Upper lobe of left lung (tissue), 6 donors: ENCODE measurements at places on chromosomes 5 and 9. TPM values are rescaled to one million over a fixed set of nuclear protein-coding genes. Genes with fewer than 3 reads are reported as not detected.

DNA sequence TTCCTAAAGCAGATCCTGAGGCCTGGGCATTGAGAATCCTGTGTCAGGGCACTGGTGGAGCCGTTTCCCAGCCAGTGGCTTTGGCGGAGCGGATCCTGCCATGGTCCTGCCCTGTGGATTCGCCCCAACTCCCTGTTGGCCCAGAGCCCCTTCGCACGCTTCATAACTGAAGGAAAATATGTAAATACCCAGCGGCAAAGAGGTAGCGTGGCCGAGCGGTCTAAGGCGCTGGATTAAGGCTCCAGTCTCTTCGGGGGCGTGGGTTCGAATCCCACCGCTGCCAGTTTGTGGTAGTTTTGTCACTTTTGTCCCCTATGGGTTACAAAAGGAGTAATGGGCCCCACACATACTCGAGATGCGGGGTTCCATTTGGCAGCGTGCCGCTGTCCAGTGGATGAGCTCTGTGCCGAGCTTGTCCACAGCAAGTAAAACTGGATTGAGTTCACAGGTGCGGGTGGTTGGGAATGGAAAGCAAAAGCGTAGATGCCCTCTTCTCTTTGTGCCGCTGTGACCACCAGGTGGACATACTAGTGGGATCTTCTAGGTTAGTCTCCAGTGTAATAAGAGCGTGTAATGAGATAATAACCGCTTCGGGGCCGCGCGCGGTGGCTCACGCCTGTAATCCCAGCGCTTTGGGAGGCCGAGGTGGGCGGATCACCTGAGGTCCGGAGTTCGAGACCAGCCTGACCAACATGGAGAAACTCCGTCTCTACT, 17.3 kb downstream of the TRIM7 start:
- peak; percentile 56 for DNase-seq

DNA sequence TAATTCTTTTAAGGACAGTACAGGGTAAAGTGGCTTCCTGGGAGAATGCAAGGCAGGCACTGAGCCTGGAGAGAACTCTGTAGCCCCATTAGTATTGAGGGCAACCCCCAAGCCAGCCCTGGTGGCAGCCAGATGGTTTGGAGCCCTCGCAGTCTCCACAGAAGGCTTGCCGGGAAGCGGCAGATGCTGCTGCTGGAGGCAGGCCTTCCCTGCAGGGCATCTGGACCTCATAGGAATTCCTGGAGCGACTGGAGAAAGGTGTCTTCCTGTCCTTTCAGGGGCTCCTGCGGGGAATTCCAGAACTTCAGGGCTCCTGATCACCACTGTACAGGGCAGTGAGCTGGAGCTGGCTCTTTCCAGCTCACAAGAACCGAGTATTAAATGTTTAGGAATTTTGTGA, 167.5 kb downstream of the INSYN2B start:
- DNase-seq, result no peak

Gene MEGF10
- total RNA-seq, result under 0.01 TPM

GRCh38 chr9:23683611-23684061, 142.4 kb downstream of the ELAVL2 start:
- DNase-seq, result no peak

DNA sequence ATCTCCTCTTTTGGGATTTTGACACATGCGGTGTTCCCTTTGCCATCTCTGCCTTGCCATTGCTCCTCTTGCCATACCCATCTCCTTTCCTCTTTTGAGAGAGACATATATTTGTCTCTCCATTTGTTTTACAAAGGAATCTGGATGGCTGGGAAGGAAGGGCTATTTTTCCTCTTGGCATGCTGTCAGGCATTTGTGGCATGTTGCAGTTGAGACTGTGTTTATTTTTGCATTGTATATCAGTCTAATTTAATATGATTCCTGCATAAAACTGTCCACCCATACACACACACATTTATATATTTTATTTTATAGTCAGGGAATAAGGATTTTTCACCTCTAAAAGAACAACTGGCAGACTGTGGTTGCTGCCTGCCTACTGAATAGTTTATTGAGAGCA, 1105.8 kb upstream of the SEMA6A start:
- no peak for DNase-seq

GRCh38 chr9:125881042-125881441, 133.9 kb downstream of the PBX3 start:
- no peak for DNase-seq

GRCh38 chr5:126583761-126584160, 11.3 kb downstream of the ALDH7A1 start:
- DNase-seq, result no peak

DNA sequence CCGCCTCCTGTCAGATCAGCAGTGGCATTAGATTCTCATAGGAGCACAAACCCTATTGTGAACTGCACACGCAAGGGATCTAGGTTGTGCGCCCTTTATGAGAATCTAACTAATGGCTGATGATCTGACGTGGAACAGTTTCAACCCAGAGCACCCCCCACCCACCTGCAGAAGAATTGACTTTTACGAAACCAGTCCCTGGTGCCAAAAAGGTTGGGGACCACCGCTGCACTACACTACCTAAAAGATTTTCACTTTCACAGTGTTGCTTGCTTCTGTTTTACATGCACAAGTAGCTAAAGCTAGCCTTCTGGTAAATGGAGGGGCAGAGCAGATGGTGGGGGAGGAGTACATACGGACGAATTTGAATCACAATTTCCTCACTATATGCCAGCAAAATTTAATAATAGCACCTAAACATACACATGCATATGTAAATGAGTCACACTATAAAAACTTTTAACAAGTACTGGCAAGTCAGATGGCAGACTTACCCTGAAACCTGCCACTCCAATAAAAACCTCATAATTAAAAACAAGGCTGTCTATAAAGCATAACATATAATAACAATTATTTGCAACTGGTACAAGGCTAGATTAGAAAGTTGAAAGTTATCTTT, 24.0 kb upstream of the CDKN2B start:
- DNase-seq, result no peak

- DNase-seq, result peak; percentile 52
Measured at GRCh38 chr5:142013734-142014521, 1.1 kb upstream of the GNPDA1 start.

DNA sequence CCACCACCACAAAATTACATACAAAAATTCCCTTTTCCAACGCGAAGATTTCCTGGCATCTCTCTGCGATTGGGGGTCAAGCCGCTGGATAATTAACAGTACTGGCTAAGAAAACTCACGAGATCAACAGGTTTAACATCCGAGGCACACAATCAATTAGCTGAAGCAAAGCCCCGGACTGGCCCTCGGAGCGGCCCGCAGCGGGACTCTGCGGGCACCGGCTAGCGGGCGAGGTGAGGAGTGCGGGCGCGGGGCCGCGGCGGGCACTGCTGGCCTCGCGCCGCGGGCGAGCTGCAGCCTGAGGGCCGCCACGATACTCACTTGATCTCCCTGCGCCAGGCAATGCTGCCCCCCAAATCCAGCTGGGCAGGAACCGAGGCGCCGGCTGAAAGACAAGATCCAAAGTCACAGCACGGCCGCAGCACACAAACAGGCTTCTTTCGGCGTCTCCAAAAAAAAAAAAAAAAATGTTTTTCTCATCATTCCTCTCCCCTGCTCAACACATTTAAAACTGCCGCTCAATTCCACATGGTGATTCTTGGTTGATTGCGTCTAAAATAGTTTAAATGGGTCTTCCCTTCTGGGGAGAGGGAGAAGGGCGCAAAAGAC, 210.2 kb downstream of the MEF2C start:
- no peak for DNase-seq

DNA sequence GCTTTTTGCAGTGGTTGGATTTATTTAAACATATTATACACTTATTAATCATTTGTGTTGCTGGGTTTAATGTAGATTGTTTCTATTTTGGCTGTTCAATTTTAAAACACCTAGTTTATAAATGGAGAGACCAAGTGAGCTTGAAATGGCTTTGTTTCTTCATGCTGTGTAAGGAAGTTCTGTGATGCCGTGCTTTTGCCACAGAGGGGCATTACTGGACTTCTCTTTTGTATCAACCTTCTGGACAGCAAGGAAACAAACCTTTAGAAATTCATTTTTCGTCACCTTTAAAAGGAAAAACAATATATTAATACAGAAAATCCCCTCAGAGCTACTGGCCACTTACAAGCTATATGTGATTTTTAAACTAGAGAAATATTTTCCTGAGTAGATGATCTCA, 81.9 kb downstream of the DMRTA1 start:
- no peak for DNase-seq

DNA sequence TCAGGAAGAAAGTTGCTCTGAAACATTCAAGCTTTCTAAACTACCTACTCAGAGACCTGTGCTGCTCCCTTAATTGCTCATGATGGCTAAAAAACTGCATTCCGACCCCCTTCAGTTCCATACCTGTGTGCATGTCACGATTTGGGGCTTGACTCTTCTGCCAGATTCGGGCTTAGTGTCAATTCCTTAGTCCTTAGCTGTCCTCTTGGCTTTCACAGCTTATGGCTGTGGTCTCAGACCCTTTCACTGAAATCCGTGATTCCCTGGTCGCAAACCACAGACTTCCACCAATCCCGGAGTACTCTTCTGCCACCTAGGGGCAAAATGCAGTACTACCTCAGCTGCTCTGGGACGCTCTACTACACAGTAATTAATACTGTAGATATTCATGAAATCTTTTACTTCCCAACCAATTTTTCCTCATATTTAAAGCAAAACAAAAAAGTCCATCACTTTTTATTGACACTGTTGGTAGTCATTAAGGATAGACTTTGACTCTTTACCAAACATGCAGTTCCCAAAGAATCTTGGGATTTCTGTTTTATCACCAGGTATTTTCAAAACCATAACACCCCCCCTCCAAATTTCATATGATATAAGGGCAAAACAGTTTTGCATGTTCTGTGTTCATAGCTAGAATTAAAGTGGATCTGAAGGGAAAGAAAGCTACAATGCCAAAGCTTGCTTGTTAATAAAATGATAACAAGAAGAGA, 617.4 kb downstream of the SLCO4C1 start:
- peak; percentile 66 for DNase-seq

Gene CCT5
- total RNA-seq, result 157 TPM

GRCh38 chr5:102523541-102524175, 24.9 kb upstream of the SLCO6A1 start:
- no peak for DNase-seq

GRCh38 chr5:68225911-68226545, 10.5 kb downstream of the PIK3R1 start:
- no peak for DNase-seq

GRCh38 chr5:85205430-85205829, 820.8 kb upstream of the EDIL3 start:
- DNase-seq, result no peak

DNA sequence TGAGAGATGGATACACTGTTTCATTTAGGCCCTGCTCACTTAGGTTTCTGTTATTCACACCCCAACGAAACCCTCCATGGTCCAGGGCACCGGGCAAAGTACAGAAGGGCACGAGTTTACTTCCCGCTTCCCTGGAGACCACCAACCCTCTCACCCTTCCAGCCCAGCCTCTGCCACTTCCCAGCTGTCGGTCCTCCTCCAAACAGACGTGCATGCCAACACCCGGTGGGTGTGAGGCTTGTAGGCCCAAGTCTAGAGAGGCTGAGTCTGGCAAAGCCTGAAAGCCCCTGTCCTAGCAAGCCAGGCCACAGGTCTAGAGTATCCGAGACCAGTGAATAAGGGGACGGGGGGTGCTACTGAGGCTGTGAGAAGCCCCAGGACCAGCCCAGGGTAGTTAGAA, 7.1 kb upstream of the FGFR4 start:
- DNase-seq, result no peak

Gene ZNF483
- total RNA-seq, result 4.0 TPM

DNA sequence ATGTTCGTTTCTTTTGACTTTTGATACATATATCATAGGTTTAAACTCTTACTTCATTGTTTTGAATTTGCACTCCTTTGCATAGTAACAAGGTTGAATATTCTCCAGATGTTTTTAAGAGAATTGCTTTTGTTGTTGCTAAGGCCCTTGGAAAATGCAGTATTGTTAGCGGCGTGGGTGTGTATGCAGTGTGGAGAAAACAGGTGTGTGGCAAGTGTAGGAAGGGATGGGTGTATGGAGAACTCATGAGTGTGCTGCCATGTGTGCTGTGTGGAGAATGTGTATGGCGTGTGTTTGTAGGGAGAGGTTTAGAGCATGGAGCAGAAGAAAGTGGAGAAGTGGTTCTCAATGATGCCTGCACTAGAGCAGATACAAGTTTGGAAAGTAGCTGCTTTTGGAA, 87.3 kb downstream of the WWC1 start:
- DNase-seq, result no peak

DNA sequence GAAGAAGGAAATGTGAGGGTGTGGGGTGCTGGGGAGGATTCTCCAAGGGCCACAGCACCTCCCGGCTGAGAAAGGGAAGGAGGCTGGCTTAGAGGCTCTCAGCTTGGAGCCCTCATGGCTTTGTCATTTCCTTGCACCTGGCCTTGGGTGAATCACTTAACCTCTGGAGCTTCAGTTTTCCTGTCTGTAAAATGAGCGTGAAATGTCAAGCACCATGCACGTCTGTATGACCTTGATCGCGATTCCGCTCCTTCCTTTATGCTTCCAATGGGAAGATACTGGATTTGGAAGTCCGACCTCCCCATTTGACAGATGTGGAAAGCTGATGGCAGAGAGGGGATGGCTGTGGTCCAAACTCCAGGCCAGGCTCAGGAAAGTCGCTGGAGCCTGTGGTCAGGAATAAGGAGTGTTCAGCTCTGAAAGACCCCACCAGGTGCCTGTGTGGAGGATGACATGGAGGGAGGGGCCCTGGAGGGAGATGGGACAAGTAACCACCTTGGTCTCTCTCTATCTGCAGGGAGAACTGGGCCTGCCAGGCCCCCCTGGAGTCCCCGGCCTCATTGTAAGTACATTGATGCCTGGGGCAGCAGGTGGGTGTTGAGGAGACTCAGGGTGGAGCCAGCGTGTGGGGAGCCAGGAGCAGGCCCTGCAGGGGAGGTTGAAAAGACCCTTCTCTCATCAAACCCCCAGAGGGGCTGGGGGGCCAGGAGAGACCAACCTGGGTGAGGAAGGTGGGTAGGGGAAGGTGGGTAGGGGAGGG, 66.5 kb downstream of the COL27A1 start:
- DNase-seq, result no peak

Gene GARIN3
- not detected for total RNA-seq

DNA sequence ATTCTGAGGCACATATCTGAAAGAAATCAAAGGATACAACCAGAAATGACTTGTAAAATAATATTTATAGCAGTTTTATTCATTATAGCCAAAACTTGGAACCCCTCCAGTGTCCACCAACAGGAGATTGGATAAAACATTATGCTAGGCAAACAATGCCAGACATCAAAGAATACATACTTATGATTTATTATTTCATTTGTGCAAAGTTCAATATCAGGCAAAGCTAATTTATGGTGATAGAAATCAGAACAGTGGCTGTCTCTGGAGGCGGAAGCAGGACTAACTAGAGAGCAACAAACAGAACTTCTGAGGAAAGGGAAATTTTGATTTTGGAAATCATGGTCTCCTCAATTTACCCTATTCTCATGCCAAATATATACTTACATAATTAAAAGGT, 193.1 kb downstream of the ICE1 start:
- DNase-seq, result no peak

- DNase-seq, result no peak
Measured at GRCh38 chr5:132335402-132335801, 34.1 kb upstream of the SLC22A5 start.

Gene GPR151
- total RNA-seq, result not detected

GRCh38 chr5:10469253-10470050, 27.8 kb downstream of the ROPN1L start:
- no peak for DNase-seq
